ENCODE measurements at places on chromosomes 5 and 9.
A peak's percentile ranks its signal among the peaks of the same experiment; 100 is the strongest.

DNA sequence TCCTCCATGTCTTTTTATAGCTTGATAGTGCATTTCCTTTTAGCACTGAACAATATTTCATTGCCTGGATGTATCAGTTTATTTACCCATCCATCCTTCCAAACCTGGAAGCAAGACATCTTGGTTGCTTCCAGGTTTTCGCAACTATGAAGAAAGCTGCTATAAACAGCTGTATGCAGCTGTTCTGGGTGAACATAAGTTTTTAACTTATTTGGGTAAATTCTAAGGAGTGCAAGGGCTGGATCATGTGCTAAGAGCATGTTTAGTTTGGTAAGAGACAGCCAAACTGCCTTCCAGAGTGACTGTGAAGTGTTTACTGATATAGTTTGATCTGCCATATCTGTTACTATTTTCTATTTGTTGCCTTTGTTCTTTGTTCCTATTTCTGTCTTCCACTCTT is 58.5 kb downstream of the CSF2 start:
- no peak for DNase-seq

GRCh38 chr9:101512116-101512515 is 21.5 kb upstream of the RNF20 start:
- DNase-seq, result no peak

GRCh38 chr9:131747352-131747751 is 7.5 kb upstream of the RAPGEF1 start:
- no peak for DNase-seq

DNA sequence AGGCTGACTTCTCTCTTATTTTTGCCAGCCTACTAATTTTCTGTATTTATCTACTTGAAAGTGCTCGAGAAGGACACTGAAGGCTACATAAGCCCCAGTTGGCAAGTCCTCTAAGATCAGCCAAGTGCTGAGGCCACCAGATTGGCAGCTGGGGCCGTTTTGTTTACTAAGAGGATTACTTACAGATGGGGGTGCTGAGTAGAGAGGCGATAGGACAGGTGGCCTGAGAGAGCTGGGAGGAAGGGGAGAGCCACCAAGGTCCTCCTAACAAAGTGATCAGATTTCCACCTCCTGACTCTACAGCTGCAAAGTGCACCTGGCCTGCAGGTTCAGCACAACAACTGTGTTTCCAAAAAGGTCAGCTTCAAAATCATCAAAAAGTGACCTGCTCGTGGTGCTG is 32.9 kb downstream of the FRMD3 start:
- DNase-seq, result no peak

DNA sequence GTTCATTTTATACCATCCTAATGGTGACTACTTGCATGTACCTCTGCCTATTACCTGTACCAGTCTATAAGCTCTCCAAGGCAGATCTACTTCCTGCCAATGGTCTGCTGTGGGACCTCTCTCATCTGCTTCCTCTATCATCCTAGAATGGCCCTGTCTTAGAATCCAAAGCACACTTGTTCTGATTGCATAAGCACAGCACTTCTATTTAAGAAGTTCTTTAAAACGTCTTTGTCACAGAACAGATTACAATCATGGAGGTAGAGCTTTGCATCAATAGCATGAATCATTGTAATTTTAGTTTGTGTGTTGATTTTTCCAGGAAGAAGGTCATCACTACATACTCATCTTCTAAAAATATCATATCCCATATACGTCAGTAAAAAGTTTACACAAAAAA is 131.8 kb upstream of the ACOT12 start:
- no peak for DNase-seq

DNA sequence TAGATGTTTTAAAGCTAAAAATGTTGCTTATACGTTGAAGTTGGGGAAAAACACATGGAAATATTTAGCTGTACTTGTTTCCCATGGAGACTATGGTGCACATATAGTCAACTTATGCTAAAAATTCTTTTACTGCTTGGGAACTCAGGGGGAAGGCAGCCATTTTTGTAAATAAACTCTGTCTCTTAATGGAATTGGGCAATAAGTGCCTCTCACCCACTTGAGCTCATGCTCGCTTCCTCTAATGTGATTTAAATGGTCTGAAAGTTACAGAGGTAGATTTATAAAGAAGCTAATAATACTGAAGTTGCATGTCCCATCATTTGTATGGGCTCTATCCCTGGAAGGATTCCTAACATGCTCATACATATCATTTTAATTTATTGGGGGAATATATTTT is 523.8 kb downstream of the RASEF start:
- DNase-seq, result no peak

DNA sequence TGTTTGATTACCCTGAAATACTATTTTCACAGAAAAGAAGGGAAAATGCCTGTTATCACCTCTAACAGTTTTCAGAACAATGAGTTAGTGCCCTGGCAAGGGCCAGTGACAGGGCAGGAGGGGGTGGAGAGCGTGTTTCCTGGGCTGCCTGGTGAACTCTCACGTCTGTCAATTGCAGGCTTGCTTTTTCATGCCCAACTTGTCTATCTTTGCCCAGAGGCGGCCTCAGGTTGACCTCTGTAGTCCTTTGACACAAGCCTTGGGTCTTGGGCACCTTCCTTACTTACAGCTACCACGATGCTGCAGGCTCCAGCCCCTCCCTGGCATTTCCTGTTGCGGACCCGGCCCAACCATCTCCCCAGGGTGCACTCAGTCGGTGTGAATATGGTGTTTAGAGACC is 2.2 kb upstream of the CEL start:
- DNase-seq, result no peak

GRCh38 chr5:169265888-169266287 is 35.1 kb downstream of the SLIT3 start:
- DNase-seq, result no peak

GRCh38 chr5:52204310-52204709 is 583.4 kb upstream of the ITGA1 start:
- no peak for DNase-seq

GRCh38 chr5:138565100-138565821 is 9.9 kb downstream of the HSPA9 start:
- DNase-seq, result no peak

GRCh38 chr9:130927995-130928900 is 10.8 kb downstream of the FIBCD1 start:
- no peak for DNase-seq

- DNase-seq, result peak; percentile 1
These were observed 29.7 kb downstream of the SMIM15 start for GRCh38 chr5:61132559-61132958.

- no peak for DNase-seq
These were observed 75.1 kb upstream of the STXBP1 start for GRCh38 chr9:127537014-127537413.

DNA sequence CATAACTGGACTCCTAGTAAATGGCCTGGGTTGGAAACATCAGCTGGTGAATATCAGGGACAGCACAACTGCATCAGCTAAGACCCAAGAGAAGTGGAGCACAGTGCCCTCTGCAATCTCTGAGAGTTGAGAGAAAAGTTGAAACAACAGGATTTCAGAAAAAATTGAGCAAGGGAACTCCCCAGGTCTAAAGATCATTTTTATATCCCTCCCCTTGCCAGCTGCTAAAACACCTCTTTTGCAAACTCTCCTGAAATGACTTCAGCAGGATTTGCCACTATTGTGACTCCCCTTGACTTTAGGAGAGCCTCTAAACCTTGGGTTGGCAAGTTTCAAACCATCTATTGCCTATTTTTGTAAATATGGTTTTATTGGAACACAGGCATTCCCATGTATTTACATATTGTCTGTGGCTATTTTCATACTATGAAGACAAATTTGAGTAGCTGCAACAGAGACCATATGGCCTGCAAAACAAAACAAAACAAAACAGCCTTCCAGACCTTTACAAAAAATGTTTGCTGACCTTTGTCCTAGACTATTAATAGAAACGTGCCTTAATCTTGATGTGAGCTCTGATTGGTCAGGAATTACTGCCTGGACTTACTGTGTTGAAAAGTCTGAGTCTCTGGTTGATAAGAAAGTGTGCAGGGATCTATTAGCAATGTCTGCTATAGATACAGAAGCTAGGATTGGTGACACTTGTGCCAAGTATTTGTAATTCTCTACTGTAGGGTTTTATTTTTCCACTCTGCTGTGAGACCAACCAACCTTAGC is 37.7 kb upstream of the PLPPR1 start:
- DNase-seq, result no peak

DNA sequence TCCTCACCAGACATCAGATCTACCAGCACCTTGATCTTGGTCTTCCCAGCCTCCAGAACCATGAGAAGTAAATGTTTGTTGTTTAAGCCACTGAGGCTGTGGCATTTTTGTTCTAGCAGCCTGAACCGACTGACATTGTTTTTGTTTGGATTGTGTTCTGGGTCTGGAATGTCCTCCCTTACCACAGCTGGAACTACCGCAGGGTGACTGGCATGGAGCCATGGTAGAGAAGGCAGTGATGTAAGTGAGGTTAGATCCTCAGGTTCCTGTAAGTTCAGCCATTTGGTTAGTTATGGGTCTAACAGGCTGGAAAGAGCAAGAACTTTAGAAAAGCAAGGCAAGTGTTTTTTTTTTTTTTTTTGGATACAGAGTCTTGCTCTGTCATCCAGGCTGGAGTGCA is 209.3 kb downstream of the DAB2IP start:
- no peak for DNase-seq

DNA sequence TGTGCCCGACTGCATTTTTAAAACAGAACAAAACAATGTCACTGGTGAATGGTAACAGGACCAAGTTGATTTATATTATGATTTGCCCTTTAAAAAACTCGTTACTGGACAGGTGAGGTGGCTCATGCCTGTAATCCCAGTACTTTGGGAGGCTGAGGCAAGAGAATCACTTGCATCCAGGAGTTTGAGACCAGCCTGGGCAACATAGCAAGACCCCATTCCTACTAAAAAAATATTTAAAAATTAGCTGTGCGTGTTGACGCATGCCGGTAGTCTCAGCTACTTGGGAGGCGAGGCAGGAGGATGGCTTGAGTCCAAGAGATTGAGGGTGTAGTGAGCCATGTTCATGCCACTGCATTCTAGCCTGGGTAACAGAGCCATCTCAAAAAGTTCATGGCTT is 7.2 kb downstream of the UNC13B start:
- no peak for DNase-seq

GRCh38 chr5:133957591-133957990 is 10.8 kb downstream of the C5orf15 start:
- no peak for DNase-seq

- DNase-seq, result no peak
These were observed 63.5 kb downstream of the ENC1 start for GRCh38 chr5:74576941-74577456.

DNA sequence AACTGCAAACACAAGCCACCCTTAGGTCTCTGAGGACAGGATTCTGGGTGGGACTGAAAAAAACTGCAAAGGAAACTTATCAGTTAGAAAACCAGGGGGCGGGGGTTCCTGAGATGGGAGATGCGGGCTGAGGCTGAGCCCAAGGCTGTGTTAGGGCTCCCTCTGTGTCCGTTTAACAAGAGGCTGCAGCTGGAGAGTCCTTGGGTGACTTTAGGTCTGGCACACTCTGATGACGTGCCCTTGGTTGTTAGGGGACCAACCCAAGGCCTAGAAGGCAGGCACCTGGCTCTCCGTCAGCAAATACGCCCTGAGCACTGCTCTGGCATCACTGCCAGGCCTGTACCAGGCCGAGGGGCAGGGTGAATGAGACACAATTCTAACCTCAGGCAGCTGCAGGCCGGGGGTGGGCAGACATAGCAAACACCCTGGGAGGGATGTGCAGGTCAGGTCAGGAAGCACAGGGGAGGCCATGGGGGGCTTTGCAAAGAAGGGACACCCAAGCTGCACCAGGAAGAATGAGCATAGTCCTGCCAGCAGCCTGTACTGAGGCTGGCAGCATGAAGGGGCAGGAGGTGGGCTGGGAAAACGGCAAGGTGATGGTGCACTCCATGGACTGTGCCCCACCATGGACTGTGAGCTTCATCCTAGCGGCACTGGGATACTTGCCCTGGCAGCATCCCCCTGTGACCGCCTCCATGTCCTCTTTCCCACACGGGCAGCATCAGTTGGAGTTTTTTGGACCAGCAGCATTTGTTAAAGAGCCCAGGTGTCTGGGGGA is 137.9 kb downstream of the GABBR2 start:
- DNase-seq, result no peak

DNA sequence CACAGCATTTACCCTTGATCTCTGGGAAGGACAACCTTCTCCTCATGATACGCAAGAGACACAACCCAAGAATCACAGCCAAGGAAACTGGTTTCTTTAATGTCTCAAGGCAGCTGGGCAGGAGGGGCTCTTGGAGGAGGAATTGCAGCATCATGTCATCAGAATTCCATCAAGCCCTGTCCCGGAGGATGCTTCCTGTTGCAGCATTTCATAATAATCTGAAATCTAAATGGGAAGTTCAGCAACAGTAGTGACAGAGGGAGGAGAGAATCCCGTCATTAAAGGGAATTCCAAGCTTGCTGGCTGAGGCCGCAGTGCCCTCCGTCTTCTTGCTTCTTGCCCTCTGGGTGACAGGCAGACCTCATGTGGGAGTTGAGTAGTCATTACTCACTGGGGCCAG is 192.7 kb downstream of the TENT4A start:
- no peak for DNase-seq

DNA sequence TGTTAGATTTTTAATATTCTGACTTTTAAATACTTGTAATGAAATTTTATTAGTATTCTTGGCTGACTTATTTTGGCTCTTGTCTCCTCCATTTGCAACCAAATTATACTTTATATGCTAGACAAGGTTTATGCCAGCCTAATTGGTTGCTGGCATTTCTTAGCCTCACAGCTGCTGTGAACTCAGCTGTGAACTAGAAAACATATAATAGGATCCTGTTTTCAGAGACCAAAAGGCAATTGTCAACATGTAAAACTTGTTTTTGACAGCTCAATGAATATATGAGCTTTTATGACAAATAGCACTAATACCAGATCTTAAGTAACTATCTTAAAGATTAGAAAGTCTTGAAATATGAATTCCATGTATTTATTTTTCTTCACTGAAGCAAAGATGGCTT is 25.9 kb downstream of the KIF2A start:
- no peak for DNase-seq

DNA sequence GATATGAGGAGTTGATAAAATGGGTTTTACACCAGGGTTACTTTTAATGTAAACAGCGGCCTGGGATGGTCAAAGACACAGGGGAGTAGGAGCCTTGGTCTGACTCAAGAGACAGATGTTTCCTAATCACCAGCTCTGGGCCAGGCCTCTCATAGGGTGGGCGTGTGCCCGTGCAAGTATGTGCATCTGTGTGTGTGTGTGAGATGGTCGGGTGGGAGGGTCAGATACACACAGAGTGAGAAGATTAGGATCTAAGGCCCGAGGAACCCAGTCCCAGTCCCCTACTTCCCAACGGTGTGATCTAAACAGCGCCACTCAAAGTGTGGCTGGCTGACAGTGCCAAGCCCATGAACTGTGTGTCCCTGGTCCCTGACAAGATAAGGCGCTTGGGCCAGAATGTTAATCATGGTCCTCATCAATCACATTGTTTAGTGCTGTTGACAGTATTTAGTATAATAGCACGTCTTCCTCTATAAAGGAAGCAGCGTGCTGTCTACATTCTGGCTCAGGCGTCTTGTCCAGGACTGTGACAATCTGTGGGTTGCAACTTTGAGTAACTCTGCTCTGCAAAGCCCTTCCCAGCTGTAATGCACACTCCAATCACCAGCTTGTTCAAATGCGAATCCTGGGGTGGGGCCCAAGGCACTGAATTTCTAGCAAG is 173.7 kb downstream of the DAB2IP start:
- DNase-seq, result no peak
